ENCODE measurements at places on chromosomes 3 and 15. TPM values are rescaled to one million over a fixed set of nuclear protein-coding genes. Genes with fewer than 3 reads are reported as not detected.

Gene PSTPIP1
- 1.4 TPM for polyA plus RNA-seq

- DNase-seq: no peak
Observed at GRCh38 chr15:39781967-39782302, 706 bp downstream of the FSIP1 start.

Gene TTLL13
- polyA plus RNA-seq: 0.45 TPM

GRCh38 chr15:73691396-73691795 lies 7.2 kb downstream of the CD276 start:
- DNase-seq: no peak

GRCh38 chr15:43748376-43748775 lies 2.1 kb downstream of the PDIA3 start:
- DNase-seq: no peak

GRCh38 chr15:95559875-95560394 lies 770.6 kb upstream of the NR2F2 start:
- no peak for DNase-seq

Gene ZIC1
- 0.08 TPM for polyA plus RNA-seq

Gene PLAAT1
- 3.6 TPM for polyA plus RNA-seq

GRCh38 chr3:128282380-128283196 lies 129.3 kb downstream of the EEFSEC start:
- no peak for DNase-seq

DNA sequence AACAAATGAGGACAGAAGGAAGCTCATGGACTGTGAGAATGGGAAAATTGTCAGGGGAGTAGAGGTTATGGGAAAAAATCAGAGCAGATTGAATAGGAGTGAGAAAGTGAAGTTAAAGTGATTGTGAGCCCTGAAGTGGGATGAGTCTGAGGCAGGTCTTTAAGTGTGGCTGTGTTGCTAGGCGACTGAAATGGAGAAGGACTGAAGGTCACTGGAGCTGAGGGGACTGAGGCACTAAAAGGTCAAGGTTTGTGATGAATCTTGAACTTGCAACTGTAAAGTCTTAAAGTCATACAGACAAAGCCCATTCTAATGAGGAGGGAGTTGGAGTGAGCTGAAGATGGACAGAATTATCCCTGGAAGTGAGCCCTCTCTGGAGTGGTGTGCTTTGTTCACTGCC lies 518.9 kb downstream of the TUSC7 start:
- peak; percentile 30 for DNase-seq

DNA sequence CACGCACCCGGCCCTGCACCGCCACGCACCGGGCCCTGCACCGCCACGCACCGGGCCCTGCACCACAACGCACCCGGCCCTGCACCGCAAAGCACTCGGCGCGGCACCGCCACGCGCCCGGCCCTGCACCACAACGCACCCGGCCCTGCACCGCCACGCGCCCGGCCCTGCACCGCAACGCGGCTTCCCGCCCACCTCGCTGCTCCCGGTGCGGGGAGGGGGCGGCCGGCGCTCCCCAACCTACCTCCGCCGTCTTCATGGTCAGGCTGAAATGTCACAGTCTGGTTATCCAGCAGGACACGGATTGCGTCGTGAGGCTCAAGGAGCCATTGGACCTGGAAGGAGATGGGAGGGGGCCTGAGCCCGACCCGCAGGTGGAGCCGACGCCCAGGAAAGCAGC lies 41.8 kb downstream of the MUC20 start:
- DNase-seq: no peak

DNA sequence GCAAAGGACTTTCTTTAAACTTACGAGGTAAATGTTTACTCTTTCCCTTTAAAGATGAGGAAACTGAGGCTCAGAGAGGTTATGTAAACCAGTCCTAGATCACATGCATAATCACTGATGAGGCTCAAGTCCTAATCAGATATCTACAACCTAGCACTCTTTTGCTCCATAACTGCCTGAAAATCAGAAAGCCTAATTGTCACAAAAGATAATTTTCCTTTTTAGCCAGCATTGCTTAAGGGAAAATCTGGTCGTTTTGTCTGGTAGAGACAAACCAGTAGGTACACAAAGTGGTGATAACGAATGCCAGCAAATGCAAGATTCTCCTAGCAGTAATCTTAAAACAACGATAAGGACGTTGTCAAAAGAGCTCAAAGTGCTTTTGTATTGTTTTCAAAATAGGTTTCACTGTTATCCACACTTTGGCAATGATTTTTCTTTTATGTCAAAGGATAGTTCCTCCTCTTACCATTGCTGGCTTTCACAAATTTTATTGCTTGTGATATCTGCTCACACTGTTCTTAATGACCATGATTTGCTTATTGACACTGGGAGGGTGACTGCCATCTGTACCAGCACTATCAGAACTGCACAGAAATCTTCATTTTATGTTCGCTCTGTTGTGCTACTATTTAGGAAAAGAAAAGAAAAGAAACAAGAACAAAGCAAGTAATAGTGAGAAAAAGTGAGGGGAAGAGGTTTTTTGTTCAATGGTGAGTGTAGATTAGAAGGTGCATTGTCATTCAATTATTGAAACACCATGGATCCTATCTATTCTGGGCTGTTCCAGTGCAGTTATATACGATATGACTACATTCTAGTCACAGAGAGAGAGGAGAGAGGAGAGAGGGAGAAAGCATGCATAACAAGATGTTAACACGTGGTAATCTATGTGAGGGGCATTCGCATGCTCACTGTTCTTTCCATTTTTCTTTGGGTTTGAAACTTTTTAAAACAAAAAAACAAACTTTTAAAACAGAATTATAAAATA lies 13.7 kb downstream of the IQCH start:
- DNase-seq: no peak

Gene SAMMSON
- polyA plus RNA-seq: not detected

Gene SI
- polyA plus RNA-seq: not detected

Gene RTP3
- not detected for polyA plus RNA-seq

Measured in left kidney (tissue), 8 donors.